ENCODE measurements at places on chromosomes 3 and 15. TPM values are rescaled to one million over a fixed set of nuclear protein-coding genes. Genes with fewer than 3 reads are reported as not detected.

GRCh38 chr3:197549261-197549885 is 6.4 kb downstream of the BDH1 start:
- peak; percentile 60 for DNase-seq

- DNase-seq = no peak
Measured at GRCh38 chr3:83968356-83968755, 990.4 kb upstream of the CADM2 start.

DNA sequence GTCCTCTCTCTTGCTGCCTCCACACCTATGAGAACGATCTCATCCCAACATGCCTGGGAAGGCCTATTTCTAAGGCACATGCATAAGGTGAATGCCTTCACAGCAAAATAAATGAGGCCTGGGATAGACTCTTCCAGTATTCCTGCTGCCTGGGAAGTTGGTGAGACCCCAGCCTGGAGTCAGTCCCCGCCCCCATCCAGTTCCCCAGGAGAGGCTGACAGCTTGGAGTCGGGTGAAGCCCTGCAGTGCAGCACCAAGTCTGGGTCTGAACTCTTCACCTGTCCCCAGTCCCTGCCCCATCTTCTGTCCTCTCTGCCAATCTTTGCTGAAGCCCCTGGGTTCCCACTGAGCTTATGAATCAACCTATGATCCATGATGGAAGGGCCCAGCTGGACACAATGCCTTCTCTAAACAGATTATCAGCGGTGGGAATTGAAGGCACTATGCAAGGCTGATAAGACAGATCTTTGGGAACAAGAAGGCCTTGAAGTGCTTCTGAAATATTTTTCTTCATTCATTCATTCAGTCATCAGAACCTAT is 10.2 kb upstream of the APBA2 start:
- DNase-seq = no peak

DNA sequence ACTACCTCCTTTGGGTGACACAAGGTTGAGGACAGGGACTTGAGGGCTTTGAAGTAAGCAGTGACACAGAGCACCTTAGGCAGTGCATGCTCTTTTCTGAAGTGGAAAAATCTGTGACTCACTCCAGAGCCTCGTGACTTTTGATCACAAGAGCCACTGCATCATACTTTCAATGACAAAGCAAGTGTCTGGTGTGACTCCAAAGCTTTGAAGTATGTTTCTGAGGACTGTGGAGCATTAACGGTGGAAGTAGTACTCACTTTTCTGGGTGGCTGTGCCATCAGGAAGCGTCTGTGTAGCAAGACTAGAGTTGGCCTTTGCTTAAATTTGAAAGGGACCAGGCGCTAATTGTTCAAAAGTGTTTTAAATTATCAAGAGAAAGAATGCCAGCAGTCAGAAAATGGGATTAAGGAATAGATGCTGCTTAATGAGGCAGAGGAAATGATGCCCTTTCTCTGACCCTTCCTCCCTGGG is 210.7 kb upstream of the TRIM42 start:
- no peak for DNase-seq

GRCh38 chr3:187491371-187491770 is 123.2 kb downstream of the RTP4 start:
- DNase-seq = no peak

DNA sequence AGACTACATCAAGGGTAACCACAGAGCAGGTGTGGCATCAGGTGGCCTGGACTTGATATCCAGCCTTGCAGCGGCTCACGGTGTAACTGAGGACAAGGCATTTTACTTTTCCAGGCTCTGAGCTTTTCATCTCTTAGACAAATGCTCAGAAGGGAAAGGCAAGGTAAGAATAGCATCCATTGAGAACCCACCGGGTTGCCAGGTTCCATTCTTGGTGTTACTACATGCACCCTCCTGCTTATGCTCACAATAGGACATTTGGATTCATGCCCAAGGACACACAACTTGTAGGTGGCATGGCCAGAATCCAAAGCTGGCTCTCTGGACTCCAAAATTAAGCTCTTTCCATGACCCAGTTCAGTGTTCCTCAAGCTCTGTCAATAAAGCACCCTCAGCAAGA is 85.5 kb downstream of the CCNL1 start:
- DNase-seq = no peak

DNA sequence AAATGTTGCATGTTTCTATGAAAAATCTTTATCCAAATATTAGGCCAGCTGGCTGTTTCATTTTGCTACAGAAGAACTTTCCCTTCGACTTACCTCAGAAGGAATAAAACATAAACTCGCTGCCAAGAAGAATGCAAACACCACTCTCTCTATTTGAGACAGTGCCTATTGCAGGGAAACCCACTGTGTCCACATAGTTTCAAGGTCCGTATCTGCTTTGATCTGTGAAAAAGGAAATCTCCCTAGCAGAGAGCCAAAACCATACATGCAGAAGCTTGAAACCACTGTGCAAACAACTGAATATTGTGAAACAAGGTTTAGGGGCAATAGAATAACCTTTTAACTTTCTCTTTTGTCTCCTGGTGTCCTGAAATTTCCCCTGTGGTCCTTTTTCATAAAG is 35.0 kb upstream of the CAPN7 start:
- no peak for DNase-seq

DNA sequence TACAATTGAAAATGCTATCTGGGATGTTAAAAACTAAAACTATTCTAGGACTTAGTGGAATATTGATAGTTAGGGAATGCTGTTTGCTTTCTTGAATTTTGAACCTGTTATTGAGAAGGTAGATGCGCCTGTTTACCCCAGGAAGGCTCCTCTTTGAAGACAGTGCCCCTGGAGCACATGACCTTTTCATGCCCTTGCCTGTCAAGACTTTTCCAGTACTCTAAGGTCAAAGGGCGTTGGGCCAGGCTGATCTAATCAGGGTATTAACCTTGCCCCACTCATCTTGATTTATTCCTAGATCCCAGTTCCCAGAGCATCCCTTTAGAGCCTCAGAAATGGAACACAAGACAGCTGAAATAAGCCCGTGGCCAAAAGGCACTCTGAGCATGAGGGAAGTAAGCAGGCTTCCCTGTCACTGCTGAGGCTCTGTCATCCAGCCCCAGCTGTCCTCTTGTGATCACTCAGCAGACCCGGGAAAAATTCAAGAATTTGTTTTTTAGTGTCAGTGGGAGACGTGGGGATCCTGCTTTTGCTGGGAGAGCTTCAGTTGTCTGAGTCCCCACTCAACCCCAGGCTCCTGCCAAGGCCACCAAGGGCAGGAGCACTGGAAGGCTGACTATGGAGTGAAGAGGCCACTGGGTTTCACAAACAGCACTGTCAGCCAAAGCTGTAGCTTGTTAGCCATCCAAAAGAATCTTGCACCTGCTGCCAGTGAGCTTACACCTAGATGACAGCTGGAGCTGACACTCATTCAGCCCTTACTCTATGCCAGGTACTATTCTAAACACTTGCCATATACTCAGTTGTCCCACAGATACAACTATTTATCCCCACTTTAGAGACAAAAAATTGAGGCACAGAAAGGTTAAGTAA is 169.0 kb downstream of the PGPEP1L start:
- no peak for DNase-seq

GRCh38 chr3:120111898-120112297 is 17.7 kb upstream of the GSK3B start:
- DNase-seq = no peak

GRCh38 chr3:131350506-131350905 is 31.1 kb upstream of the NUDT16 start:
- no peak for DNase-seq

GRCh38 chr15:80476036-80476435 is 71.9 kb downstream of the ARNT2 start:
- DNase-seq = no peak

- peak; percentile 40 for DNase-seq
Measured at GRCh38 chr15:37102305-37103162, 2.2 kb upstream of the MEIS2 start.

The HIGD2B gene
- total RNA-seq = not detected

The CPLX3 gene
- total RNA-seq = not detected

The CYP11A1 gene
- total RNA-seq = not detected

The RAB7A gene
- 168 TPM for total RNA-seq

The EIF5A2 gene
- 9.0 TPM for total RNA-seq

Measured in G401 (cell line).